ENCODE measurements at places on chromosomes 2 and 18.

DNA sequence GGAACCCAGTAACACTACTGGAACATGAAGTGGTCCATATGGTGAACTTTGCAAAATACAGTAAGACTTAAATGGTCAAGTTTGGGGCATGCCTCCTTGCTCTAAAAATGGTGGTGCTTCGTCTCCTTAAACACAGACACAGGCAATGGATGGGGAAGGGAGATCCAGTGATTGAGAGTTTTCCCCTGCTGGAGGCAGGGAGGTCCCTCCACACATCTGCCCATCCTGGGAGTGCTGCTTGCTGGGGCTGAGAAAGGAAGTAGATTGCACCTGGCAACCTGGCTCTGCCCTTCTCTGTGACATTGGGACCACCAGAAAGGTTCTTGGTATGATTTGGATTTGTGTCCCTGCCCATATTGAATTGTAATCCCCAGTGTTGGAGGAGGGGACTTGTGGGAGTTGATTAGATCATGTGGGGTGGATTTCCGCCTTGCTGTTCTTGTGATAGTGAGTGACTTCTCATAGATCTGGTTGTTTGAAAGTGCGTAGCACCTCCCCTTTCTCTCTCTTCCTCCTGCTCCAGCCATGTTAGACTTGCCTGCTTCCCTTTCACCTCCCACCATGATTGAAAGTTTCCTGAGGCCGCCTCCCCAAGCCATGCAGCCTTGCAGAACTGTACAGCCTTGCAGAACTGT is 35.4 kb upstream of the SKOR2 start:
- no peak for DNase-seq

GRCh38 chr2:162056796-162057399 is 17.1 kb downstream of the DPP4 start:
- DNase-seq = no peak

DNA sequence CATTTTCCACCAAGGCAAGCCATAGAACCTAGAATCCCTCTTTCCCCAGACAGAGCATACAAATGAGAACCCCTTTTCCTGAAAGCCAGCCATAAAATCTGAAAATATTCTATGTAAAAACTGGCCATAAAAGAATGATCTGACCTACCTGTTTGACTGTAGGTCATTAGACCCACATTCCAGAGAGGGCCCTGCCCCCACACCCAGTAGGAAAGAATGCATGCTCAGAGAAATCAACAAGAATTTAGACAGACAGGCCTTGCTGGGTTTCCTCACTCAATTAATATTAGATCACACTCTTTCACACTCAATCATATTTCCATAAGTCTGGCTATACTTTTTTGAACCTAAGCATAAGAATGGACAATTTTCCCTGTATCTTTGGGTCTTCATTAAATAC is 929.5 kb downstream of the ERBB4 start:
- DNase-seq = no peak

DNA sequence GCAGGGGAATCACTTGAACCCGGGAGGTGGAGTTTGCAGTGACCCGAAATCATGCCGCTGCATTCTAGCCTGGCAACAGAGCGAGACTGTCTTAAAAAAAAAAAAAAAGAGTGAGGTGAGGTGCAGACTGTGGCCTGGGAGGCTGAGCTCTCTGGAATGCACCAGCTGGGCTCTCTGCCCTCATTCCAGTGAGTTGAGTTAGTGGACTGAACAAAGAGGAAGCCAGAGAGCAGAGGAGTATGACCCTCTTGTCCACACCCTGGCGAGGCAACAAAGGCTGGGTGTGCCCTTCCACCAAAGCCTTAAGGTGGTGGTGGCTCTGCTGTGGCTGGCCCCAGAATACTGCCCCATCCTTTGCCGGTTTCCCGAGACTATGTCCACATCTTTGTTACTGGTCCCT is 71.3 kb upstream of the ACKR3 start:
- no peak for DNase-seq

- no peak for DNase-seq
Observed at GRCh38 chr2:189248141-189248540, 68.6 kb upstream of the COL5A2 start.

GRCh38 chr2:3356799-3357198 is 20.8 kb downstream of the EIPR1 start:
- DNase-seq = no peak

GRCh38 chr18:48116873-48117630 is 186.6 kb upstream of the SMAD2 start:
- DNase-seq = no peak

- no peak for DNase-seq
Observed at GRCh38 chr2:158131919-158132566, 30.4 kb downstream of the UPP2 start.

GRCh38 chr2:88016960-88017779 is 823 bp upstream of the RNU2-63P start:
- peak; percentile 72 for DNase-seq

- no peak for DNase-seq
Observed at GRCh38 chr18:61398961-61399705, 65.9 kb downstream of the CDH20 start.

- DNase-seq = no peak
Observed at GRCh38 chr2:235834781-235835180, 333.4 kb downstream of the GBX2 start.

- DNase-seq = no peak
Observed at GRCh38 chr18:11042247-11042646, 107.1 kb downstream of the PIEZO2 start.

DNA sequence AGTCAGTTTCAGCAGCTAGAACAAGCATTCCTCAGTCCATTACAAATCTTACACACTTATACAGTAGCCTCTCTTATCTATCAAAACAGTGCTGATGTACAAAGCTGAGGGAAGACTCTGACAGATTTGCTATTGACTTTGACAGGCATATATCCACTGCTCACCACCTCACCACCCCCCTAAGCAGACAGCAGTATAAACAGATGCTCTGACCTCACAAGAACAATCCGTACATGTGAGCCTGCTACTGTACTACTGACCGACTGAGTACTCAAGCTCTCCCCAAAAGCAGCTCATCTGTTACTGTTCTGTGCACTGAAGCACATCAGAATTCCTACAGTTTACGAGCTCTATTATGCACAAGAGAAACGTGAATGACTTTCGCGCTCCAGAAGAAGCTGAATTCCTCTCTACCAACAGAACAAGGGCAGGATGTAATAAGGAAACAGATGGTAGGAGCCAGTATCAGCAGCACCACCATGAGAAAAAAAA is 95.6 kb upstream of the PDE1A start:
- DNase-seq = peak; percentile 87

DNA sequence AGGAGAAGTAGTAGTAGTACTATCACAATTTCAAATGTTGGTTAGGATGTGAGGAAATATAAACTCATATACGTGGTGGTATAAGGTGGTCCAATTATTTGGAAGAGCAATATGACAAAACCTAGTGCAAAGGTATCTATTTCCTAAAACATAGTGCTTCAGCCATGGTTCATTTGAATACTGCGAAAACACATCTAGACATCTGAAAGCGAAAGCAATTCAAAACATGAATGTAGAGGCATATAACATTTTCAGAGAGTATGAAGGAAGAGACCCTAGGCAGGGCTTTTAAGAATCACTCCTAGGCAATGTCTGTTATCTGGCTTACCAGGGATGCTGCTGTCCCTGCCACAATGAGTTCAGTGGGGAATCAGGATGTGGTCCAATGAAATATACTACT is 1085.8 kb downstream of the TDRD15 start:
- no peak for DNase-seq

DNA sequence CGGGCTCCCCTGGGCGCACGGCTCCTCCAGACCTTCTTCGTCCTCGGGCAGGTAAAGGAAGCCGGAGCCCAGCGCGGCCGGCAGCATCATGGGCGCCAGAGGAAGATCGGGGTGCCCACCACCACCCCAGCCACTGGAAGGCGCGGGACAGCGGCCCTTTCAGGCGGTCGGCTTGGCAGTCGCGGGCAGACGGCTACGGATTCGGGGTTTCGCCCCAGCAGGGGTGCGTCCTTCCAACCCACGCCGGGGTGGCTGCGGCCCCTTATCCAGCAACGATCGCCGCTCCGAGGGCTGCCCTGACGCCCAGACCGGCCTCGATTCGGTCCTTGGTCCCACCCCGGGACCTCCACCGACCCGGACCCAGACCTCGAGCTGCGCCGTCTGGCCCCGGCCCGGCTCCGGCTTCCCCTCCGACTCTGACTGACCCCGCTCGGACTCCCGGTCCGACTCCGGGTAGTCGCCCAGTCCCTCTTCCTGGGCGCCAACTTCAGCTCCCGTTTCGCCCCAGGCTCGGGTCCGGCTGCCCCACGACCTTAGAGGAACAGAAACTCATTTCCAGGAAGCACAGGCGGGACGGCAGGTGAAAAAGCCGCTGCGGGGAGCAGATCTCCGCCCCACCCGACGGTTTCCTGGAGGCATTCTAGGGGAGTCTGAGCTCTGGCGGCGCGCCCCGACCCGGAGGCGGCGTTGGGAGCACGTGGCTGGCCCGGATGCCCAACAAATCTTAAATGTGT is 30.2 kb upstream of the SSB start:
- DNase-seq = peak; percentile 21

- DNase-seq = peak; percentile 46
Observed at GRCh38 chr2:178700922-178701342, 106.3 kb downstream of the TTN start.

DNA sequence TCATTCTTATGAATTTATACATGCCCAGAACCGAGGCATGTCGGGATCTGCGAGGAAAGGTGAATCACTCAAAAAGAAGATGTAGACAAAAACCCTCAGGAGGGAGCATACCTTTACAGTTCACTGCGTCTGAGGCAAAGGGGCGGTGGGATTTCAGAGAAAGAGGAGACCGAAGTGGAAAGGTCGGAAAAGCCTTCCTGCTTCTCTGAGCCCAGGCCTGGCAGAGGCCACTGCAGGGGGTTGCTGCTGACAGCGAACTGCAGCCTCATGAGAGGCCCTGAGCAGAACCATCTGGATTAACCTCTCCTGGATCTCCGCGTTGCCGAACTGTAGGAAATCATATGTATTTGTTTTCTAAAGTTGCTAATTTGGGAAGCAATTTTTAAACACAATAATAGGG is 713.1 kb upstream of the SOX11 start:
- DNase-seq = no peak

DNA sequence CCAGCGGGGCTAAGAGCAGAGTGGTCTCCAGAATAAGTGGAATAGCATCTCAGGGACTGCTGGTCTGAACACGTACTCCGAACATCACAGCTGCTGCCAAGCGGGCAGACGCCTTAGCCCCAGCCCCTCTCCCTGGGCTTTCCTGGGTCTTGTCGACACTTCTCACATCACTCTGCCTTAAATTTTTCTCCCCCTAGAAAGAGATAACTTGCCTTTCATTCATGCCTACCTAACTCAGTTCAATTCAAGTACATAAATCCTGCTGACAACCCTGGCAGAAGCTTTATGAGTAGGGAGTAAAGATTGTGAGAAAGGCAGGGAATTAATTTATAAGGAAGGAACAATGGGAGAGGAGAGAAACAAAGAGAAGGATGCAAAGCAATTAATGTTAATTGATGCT is 202.9 kb upstream of the TNP1 start:
- DNase-seq = no peak

GRCh38 chr2:119319593-119319992 is 47.0 kb downstream of the C2orf76 start:
- DNase-seq = no peak

- DNase-seq = no peak
Observed at GRCh38 chr2:39024833-39025232, 96.0 kb downstream of the SOS1 start.

DNA sequence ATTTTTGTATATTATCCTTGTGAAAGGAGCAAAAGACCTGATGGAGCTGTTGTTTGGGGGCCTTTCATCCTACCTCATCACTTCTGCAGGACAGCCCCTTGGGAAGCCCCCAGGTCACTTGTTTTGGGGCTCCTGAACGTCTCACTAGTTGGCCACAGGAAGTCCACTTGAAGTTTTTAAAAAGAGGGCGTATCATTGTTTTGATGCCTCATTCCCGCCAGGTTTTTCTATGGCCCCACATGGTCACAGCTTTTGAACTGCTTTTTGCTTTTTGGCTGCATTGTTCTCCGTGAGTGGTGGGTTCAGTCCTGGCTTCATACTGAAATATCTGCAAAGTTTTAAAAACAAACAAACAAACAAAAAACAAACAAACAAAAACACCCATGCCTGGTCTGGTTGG is 216.3 kb downstream of the PRKCE start:
- no peak for DNase-seq

GRCh38 chr2:41027095-41027494 is 575.2 kb upstream of the SLC8A1 start:
- peak; percentile 15 for DNase-seq

GRCh38 chr2:37616677-37617005 is 54.8 kb downstream of the CDC42EP3 start:
- no peak for DNase-seq

- DNase-seq = no peak
Observed at GRCh38 chr18:60209042-60209441, 163.5 kb downstream of the MC4R start.

- no peak for DNase-seq
Observed at GRCh38 chr2:205462681-205463345, 219.5 kb upstream of the NRP2 start.

- no peak for DNase-seq
Observed at GRCh38 chr2:202030691-202031090, 3.0 kb upstream of the FZD7 start.

DNA sequence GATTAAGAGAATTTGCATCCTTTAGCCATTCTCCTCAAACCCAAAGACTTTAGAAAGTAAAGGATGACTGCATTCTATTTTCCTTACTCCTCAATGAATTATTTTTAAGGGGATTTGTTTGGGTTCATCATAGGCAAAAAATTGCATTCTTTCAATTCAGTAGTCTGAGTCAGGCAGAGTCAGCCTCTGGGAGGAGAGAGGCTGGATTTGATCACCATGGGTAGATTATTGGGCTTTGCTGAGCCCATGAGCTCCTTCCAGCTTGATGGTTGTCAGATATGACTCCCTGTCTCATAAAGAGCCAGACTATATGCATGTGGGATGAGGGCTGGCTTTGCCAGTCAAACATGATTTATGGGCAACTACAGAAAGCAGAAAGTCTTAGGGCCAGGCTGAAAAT is 101.2 kb downstream of the KCNS3 start:
- DNase-seq = no peak

DNA sequence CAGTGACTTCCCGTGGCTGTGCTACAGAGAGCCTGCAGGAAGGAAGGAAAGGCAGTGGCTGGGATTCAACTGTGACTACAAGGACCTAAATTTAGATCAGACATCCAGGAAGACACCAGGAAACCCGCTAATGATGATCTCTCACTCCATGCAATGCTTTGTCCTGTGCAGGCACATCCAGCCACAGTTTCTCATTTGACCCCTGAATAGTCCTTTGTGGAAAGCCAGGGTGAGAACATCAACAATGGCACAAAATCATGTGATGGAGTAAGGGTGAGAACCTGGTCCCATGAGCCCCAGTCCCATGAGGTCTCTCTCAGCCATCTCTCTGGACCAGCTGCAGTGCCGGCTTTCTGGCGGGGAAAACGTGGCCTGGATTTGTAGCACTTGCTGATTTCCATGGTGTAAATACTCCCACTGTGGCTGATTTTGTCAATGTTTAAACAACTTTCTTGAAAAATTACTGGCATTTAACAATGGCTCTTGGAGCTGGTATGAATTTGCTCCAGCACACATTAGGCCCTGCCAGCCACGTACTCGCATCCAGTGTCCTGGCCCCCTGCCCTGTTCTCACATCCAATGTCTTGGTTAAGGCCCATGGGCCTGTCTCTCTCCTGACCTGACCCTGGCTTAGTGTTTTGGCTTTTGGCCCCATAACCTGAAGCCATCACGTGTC is 159.0 kb upstream of the HAAO start:
- no peak for DNase-seq

GRCh38 chr18:13218997-13219396 is 437 bp downstream of the LDLRAD4 start:
- no peak for DNase-seq

Data from common myeloid progenitor, CD34-positive (primary cell).